ENCODE measurements at places on chromosomes 3 and 15.

GRCh38 chr3:52480768-52481715, 14.1 kb upstream of the STAB1 start:
- no peak for DNase-seq

- no peak for DNase-seq
These were observed 69.7 kb upstream of the LINGO1 start for GRCh38 chr15:77702211-77702957.

- no peak for DNase-seq
These were observed 136.6 kb upstream of the RARB start for GRCh38 chr3:25291481-25291905.

DNA sequence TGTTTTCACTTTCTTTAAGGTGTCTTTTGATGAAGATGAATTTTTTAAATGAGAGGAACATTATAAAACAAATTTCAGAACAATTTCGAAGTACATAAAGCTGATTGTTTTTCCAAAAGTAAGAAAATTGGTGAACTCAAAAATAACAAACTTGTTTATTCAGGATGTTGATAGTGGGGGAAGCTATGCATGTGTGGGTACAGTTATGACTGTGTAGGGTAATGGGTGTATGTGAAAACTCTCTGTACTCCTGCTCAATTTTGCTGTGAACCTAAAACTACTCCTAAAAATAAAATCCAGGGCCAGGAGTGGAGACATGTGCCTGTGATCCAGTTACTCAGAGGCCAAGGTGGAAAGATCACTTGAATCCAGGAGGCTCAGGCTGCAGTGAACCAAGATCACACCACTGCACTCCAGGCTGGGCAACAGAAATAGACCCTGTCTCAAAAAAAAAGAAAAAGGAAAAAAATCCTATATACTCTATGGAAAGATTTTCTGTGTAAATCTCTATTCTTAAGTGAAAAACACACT, 37.2 kb downstream of the PIK3CB start:
- DNase-seq = no peak

GRCh38 chr3:31159331-31160039, 265.0 kb upstream of the GADL1 start:
- DNase-seq = no peak

Measured in activated naive CD4-positive, alpha-beta T cell (primary cell).